Fibroblast of villous mesenchyme (primary cell): ENCODE measurements at places on chromosomes 2 and 18.

GRCh38 chr2:232884001-232884421 is 13.9 kb downstream of the SNORC start:
- no peak for DNase-seq

DNA sequence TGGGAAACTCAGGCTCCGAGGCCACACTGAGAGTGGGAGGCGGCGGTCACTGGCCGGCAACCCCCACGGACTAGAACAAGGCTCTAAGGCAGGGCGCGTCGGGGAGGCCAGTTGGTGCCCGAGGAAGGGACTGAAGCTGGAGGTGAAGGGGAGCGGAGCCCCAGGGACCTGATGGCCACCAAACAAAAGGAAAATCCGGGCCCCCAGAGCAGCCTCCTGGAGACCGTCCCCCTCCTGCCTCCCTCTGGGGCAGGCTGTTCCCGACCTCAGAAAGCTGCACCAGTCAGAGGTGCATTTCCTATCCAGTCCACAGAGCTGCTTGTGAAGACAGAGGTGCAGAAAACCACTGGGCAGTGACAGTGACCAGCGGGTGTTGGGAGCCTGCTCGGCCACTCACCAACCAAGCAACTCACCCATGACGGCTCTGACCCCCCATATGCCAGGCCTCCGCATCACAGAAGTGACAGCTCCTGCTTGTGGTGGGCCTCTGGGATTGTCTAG is 172.7 kb downstream of the TWIST2 start:
- DNase-seq, result no peak

DNA sequence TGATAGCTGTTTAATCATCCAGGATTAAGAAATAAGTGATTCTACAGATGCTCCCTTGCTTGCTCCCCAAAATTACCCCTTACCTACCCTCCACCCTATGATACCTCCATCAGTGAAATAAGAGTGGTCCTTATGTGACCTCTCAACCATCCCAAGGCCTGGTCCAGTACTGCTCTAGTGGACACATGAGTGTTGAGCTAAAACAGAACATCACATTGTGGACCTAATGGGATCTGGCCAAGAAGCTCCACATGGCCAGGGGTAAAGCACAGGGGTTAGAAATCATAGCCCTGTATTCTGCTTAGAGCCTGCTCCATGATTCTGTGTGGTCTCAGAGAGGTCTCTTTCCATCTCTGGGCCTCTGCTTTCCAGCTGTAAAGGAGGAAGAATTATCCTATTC is 355.6 kb downstream of the TNS1 start:
- no peak for DNase-seq

GRCh38 chr18:35949090-35949489 is 23.4 kb upstream of the RMP24 start:
- DNase-seq, result no peak

GRCh38 chr2:232008907-232009638 is 47.6 kb downstream of the DIS3L2 start:
- peak; percentile 42 for DNase-seq

DNA sequence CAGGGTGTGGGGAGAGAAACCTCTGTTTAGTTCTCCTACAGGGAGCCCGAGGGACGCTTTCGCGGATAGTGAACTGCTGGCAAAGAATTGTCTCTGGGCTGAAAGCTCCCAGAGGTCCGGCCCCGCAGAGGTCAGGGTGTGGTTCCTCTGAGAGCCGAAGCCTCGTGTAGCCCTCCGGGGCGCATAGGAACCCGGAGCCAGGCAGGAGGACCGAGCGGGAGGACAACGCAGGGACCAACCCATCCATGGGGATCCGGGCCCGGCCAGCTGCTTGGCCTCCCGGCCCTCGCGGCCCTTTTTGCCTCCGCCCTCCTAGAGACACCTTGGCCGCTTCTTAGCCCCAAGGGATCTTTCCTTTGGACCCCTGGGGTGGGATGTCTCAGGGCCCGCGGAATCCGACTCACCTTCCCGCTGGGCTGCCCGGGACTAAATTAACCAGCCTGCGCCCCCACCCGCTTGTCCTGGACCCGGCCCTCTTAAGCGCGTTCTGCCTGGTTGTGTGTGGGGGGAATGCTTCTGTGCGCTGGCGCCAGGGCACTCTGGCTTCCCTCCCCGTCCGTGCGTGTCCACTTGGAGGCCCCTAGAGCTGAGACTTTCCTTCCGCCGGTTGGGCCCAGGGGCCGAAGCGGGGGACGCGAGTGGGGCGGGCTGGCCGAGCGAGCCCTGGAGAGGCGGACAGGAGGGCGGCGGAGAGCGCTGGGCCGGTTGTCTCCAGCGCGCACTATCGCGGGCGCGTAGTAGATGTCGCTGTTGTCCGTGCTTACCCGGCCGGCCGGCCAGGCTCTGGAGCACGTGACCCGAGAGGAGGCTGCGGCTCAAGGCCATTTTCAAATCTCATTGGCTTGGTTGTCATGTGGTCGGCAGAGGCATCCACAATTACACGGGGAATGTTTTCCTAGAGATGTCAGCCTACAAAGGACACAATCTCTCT is at the start of gene HOXD10:
HOXD10 (plus strand) TSS at position 896 of the 931 bp plus-strand sequence. CDS start 56 bp downstream, outside the sequence.
- peak; percentile 90 for DNase-seq

GRCh38 chr18:43606795-43607194 is 329.5 kb upstream of the SYT4 start:
- no peak for DNase-seq

DNA sequence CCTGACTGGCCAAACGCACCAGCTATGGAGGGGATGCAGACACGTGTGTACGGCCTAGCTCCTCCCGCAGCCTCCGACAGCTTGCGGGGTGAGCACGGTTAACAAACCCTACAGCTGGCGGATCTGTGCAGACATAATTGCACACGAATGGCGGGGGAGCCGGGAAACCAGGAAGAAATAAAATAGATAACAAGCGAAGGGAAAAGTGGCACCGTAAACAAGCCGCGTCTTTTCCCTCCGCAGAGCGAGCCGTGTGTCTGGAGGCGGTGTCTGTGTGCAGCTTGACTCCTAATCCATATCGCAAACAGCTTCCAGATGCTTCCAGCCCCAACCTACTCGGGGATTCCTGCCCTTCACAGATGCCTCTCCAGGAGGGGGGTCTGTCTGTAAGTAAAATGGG is 853.1 kb upstream of the SALL3 start:
- DNase-seq, result no peak

GRCh38 chr18:62999921-63000320 is 284.6 kb downstream of the PHLPP1 start:
- no peak for DNase-seq

DNA sequence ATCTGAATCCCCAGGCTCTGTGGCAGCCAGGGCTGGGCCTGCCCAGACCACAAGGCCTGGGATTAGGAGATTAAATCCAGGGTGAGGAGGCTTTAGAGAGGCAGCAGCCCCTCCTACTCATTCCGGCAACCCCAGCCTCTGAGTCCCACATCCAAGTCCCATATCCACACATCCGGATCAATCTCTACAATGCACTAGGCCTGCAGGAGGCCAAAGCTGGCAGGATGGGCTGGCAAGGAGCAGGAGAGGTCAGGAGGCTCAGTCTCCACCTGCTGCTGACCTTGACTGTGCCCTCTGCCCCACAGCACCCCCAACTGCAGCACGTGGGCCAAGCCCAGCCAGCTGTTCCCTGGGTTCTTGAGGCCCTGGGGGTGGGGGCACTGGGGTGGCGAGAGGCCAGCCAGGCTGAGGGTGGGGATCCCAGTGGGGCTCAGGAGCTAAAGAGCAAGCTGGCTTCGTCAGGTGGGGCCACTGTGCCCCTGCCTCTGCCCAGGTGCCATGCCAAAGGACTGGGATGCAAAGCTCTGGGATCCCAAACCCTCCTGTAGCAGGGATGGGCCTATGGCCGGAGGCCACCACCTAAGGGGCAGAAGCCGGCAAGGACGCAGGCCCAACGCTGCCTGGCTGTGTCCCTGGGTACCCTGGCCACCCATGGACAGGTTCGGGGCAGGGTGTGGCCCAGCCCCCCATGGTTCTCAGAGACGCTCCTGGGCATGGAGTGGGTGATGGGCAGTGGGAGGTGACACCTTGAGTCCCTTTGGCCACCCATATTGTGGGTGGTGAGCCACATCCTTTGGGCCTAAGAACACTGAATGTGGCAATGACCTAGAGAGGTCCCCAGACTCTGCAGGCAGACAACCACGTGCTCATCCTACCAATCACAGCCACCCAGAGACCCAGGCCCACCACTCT is 3.2 kb downstream of the KIF1A start:
- no peak for DNase-seq

- no peak for DNase-seq
Measured at GRCh38 chr2:28425464-28425835, 32.8 kb downstream of the FOSL2 start.

DNA sequence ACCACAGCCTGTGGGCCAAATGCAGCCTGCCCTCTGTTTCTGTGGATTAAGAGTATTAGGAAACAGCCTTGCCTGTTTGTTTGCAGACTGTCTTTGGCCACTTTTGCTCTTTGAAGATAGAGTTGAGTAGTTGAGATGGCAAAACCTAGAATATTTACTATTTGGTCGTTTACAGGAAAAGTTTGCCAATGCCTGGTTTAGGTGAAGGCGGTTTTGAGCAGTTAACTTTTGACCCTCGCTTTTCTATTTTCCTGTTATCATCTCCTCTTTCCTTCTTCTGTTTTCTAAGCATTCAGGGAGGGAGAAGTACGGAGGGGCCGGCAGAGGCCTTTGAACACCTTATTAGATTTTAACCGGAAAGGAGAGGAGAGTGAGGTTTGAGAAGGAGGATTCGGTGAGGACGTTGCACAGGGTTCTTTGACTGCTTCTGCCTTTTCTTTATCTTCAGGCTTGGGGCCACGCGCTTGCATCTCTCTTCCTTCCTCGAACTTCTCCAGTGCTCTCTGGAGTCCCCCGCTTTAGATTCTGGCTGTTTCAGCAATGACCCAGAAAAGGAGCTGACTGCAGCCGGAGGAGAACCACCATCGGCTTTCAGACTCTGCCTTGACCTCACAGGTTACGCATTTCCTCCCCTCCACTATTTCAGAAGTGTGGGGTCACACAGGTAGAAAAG is 39.2 kb downstream of the IL1R2 start:
- DNase-seq, result peak; percentile 90

GRCh38 chr2:145961846-145962245 is 1441.9 kb upstream of the ZEB2 start:
- no peak for DNase-seq

DNA sequence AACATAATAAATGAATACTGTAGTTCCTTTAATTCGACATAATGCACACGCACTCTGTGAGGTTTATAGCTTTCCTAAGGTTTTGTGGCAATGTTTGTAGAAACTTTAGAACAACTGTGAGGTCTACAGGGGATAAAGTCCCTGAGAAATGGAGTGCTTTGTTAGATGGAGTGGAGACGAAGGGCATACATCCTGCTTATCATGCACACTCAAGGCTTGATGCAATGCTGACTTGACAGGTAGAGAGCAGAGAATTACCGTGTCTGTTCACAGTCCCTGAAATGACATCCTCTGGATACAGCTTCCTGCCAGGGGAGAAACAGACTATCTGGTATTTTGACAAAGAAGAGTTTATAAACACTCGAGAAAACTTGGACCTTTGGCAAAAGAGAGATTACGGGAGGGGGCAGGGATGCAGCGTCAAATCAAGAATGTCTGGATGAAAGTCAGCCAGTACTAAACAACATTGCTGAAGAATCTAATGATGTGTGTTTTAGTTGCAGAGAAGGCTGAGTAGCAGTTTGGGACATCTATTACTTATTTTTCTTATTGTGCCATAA is 766.9 kb upstream of the ZEB2 start:
- DNase-seq, result no peak

- DNase-seq, result no peak
Measured at GRCh38 chr2:138956116-138956515, 175.9 kb upstream of the NXPH2 start.

GRCh38 chr2:199806179-199806578 is 44.8 kb downstream of the FTCDNL1 start:
- DNase-seq, result peak; percentile 2

GRCh38 chr18:62325806-62326645 is 916 bp downstream of the TNFRSF11A start:
- no peak for DNase-seq

GRCh38 chr18:13500869-13501542 is 225.4 kb downstream of the FAM210A start:
- DNase-seq, result peak; percentile 4

DNA sequence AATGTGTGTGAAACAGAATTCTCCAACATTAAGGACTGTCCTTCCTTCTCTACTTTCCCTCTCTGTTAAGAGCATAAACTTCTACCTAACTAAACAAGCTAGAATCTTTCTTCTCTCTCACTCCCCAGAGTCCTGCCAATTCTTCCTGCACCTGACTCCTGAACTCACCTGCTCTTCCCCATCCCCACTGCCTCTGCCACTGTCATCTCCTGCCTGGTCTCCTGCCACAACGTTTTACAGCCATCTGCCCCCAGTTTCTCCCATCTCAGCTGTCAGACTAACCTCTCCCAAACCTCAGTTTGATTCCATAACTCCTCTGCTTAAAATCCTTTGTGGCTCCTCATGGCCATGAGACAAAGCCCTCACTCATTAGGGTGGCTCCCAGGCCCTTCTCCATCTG is 288.3 kb upstream of the FBXO11 start:
- no peak for DNase-seq

DNA sequence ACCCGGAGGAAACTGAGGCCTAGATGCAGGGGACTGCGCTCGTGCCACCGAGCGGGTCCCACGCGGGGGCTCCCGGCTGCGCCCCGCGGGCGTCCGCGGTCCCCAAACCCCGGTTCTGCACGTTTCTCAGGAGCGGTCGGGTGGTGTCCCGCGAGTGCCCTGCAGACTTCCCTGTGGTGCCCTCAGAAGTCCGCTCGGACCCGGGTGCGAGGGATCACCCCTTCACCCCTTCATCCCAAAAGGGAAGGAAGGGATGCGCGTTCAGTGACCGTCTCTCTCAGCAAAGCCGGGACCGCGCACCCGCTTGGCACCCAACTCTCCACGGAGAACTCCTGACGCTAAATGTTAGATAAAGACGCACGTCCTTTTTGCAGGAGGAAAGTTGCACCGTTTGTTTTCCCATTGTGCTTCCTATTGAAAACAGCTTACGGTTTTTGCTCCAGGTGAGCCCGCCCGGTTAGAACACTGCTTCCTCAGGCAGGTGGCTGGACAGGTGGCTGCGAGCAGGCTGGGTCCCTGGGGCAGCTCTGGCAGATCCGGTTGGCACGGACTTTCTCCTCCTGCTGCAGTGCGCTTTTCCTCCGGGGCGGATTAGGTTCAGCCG is 779 bp downstream of the DGKD start:
- DNase-seq, result no peak

DNA sequence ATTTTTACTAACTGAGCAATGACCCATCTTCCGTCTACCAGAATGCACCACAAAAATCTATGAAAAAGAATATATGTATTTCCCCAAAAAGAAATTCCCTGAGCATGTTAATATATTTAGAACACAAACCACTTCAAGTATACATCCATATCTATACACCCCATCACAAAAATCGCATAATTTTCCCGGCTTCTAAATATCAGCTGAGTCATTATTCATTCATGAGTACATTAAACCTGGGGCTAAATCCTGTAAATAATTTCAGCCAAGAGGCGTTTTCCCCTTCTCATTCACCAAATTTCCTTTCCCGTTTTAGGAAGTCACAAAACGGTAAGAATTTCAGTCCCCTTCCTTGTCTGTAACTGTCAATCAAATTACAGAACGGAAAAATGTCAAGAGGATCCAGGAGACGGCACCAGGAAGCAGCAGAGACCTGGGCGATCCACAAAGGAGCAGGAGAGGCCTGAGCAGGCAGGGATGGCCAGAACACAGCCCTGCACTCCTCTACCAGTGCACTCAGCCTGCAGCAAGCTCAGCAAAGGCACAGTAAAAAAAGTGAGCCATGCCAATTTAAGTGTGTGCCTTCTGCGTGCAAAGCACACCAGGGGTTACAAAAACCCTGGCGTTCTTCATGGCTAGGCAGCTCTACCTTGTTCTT is 300.7 kb downstream of the TCF4 start:
- no peak for DNase-seq
